H54 (cell line): ENCODE measurements at places on chromosomes 11 and 22.

DNA sequence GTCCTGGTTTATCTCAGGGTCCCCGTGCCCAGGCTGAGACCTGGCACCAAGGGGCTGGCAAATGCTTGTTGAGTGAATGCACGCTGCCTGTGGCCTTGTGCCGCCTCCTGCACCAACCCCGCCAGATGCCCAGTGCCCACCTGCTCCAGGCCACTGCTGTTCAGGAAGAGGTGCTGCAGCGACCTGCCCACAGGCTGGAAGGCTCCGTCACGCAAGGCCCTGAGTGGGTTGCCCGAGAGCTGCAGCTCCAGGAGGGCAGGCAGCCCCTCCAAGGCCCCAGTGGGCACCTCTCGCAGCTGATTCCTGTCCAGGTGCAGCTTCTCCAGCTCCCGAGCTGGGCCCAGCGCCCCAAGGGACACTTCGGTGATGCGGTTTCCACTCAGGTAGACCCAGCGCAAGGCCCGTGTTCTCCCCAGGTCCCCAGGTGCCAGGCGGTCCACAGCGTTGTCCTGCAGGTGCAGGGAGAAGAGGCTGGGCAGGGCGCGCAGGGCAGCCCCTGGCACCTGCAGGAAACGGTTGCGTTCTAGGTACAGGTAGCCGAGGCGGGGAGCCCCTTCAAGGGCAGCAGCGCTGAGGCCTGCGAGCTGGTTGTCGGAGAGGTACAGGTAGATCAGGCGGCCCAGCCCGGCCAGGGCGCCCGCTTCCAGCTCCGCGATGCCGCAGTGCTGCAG, 3.6 kb downstream of the CHADL start:
- no peak for DNase-seq

DNA sequence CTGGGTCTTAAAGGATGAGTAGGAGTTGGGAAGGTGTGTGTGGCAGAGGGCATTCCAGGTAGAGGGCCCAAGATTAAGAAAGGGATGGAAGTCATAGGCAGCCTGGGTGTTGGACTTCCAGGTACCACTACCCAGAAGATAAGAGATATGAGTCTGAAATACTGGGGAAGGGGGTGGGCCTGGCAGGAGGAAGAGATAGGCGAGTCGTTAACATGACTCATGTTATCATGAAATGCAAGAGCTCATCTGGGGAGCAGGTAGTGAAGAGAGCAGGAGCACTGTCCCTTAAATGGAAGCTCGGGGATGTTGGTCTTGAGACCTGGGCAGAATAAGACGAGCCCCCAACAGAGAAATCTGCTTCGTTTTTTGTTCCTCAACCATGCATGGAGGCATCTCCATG, 10.2 kb downstream of the ZC3H7B start:
- no peak for DNase-seq

DNA sequence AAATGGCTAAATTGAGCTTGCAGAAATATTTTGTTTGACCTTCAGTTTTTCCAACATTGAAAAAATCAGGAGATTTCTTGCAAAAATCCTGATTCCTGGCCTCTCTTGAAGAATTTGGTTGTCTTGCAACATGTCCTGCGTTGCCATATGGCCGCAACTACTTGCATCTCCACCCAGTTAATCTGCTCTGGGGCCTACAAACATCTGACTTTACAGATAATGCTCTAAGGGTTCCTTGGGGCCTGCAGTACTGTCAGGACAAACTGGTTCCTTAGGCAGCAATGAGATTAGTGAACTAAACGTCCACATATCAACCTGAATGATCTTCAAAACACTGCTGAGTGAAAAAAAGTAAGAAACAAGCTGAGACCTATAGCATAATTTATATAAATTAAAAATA, 36.6 kb upstream of the FEZ1 start:
- no peak for DNase-seq

GRCh38 chr22:46165977-46166376, 15.7 kb downstream of the PPARA start:
- DNase-seq, result no peak
